EH (cell line): ENCODE measurements at places on chromosomes 16 and 17.

- DNase-seq, result no peak
Observed at GRCh38 chr16:57788252-57788841, 13.9 kb downstream of the KIFC3 start.

DNA sequence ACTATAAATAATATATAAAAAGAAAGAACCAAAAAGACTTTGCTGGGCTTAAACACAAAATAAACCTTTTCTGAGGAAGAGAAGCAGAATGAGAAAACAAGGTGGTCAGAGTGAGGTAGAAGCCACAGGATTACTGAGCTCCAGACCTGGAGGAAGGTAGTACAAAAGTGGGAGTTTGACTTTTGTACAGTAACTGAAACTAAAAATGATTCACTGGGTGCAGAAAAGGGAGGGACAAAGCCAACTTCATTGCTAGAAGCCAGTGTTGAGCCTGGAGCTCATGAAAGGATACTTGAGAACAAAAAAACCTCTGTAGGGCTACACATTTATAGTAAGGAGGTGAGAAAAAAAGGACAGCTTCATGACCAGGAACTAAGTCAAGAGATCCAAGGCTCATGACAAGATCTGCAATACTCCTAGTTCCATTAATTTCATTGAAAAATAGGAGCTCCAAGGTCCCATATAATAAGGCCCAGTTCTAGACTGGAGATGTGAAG lies 45.5 kb downstream of the PKD1L3 start:
- no peak for DNase-seq

- DNase-seq, result no peak
Observed at GRCh38 chr17:12851901-12852435, 62.7 kb downstream of the ARHGAP44 start.

- DNase-seq, result peak; percentile 71
Observed at GRCh38 chr17:15884731-15885130, 60.2 kb upstream of the ADORA2B start.

DNA sequence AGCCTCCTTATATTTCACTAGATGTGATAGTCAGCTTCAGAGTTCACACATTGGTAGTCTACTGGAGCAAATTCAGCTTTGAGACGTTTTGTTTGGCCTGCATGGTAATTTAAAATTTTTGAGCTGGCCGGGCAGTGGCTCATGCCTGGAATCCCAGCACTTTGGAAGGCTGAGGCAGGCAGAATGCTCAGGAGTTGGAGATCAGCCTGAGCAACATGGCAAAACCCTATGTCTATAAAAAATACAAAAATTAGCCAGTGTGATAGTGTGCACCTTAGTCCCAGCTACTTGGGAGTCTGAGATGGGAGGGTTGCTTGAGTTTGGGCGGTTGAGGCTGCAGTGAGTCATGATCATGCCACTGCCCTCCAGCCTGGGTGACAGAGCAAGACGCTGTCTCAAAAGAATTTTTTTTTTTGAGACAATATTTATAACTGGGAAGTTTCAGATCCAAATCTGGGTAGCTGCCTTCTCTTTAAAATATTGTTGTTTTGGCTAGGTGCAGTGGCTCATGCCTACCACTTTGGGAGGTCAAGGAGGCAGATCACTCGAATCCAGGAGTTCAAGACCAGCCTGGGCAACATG lies 4.8 kb upstream of the BLMH start:
- DNase-seq, result peak; percentile 27

GRCh38 chr16:30456302-30456701 lies 10.6 kb upstream of the SEPHS2 start:
- no peak for DNase-seq

DNA sequence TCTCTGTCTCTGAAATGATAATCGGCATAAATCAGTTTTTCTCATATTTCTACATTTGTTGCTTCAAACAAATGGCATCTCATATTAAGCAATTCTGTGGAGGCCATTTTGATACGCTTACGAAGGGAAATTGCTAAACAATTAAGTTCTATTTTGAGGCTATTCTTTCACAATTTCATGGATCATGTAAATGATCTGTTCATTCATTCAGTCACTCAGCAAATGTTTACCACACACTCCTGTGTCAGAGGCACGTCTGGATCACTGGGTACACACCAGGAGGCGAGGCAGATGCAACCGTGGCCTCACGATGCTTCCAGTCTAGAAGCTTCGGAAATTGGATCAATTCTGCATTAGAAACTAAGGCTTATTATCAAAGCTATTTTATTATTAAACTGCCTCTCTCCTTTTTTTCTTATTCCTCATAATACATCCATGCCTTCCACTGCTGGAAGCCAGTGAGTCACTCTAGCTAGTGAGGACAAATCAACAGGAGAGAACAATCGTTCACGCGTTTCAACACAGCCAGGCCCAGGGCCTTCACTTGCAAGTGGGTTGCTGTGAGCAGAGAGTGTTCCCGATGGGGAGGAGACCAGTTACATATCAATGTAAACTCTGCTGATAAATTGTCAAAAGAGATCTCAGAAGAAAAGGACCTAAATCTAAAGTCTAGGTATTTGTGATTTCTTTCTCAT lies 11.3 kb upstream of the SLC39A11 start:
- no peak for DNase-seq

- DNase-seq, result no peak
Observed at GRCh38 chr17:57655553-57655952, 89.5 kb downstream of the CCDC182 start.

DNA sequence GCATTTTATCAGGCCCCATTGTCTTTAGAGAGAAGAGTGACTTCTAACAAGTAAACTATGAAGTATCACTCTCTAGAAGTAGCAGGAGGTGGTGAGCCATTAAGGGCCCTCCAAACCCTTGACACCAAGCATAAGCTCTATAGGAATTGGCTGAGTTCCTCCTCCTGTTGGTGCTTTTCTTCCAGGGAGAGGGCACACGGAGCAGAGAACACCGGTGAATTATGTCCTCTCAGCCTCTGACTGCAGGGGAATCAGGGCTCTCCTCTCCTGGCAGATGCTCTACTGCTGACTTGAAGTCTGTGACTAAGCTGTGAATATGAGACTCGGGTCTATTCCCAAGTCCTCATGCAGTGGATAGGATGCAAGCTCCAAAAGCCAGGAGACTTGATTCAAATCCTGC lies 32.3 kb downstream of the CHD9 start:
- peak; percentile 50 for DNase-seq

- DNase-seq, result peak; percentile 22
Observed at GRCh38 chr16:58027161-58027915, 1.8 kb downstream of the MMP15 start.

GRCh38 chr17:59433586-59433985 lies 102.1 kb downstream of the YPEL2 start:
- no peak for DNase-seq
